ENCODE measurements at places on chromosomes 13 and 19.

DNA sequence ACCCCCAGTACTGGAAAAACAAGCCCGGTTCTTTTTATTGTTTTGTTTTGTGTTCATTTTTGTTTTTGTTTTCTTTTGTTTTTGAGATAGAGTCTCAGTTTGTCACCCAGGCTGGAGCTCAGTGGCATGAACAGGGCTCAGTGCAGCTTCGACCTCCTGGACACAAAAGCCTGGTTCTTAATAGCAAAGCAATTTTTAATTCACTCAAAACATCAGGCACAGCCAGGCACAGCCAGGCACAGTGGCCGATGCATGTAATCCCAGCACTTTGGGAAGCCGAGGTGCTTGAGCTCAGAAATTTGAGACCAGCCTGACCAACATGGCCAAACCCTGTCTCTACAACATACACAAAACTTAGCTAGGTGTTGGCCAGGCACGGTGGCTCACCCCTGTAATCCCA lies 30.7 kb downstream of the INSR start:
- peaks cover 31% of the 10 kb centered on the region for H3K4me1 ChIP-seq
- no peak for DNase-seq
- H3K4me3 ChIP-seq = no peak overlapping the region
- peaks cover 12% of the 10 kb centered on the region for H3K36me3 ChIP-seq
- no peaks in the 10 kb centered on the region for H3K27me3 ChIP-seq

GRCh38 chr19:58406818-58407657 lies 1.4 kb upstream of the ZNF584 start:
- peaks cover 17% of the 10 kb centered on the region for H3K4me1 ChIP-seq
- H3K27ac ChIP-seq = no peak overlapping the region
- H3K4me3 ChIP-seq = peak overlapping the region; percentile 90
- H3K36me3 ChIP-seq = no peaks in the 10 kb centered on the region

- no peak for DNase-seq
- H3K27me3 ChIP-seq = no peaks in the 10 kb centered on the region
- no peaks in the 10 kb centered on the region for H3K36me3 ChIP-seq
- no peak overlapping the region for H3K4me3 ChIP-seq
- H3K27ac ChIP-seq = no peak overlapping the region
These were observed 354.6 kb downstream of the DNAJC15 start for GRCh38 chr13:43377973-43378372.

DNA sequence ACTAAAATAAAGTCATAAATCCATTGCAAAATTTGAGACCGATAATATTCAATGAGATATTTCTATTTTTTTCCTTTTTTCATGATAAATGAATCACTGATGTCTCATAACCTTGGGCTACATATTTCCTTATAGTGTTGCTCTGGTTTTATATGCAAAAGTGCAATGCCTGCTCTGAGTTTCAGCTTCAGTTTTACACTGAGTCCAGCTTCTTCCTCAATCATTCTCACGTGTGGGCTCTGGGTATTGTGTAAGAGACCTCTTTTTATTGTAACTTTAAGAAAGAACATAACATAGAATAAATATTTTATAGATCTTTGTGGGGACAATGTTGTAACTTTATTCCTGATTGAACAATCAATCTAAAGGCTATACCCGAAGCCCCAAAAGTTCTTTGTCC lies 280.2 kb upstream of the EDNRB start:
- DNase-seq = no peak
- no peak overlapping the region for H3K27ac ChIP-seq
- H3K36me3 ChIP-seq = no peaks in the 10 kb centered on the region
- no peaks in the 10 kb centered on the region for H3K27me3 ChIP-seq

GRCh38 chr19:47124937-47125668 lies 5.5 kb upstream of the SAE1 start:
- H3K36me3 ChIP-seq = no peaks in the 10 kb centered on the region
- DNase-seq = no peak
- no peak overlapping the region for H3K27ac ChIP-seq
- no peaks in the 10 kb centered on the region for H3K4me1 ChIP-seq
- H3K27me3 ChIP-seq = no peaks in the 10 kb centered on the region
- no peak overlapping the region for H3K4me3 ChIP-seq

- DNase-seq = no peak
- no peaks in the 10 kb centered on the region for H3K27me3 ChIP-seq
- H3K4me3 ChIP-seq = no peak overlapping the region
- H3K36me3 ChIP-seq = no peaks in the 10 kb centered on the region
- H3K4me1 ChIP-seq = peaks cover 65% of the 10 kb centered on the region
- peak overlapping the region; percentile 70 for H3K27ac ChIP-seq
These were observed 8.6 kb downstream of the KDM4B start for GRCh38 chr19:4977299-4978174.

- H3K4me1 ChIP-seq = no peaks in the 10 kb centered on the region
- no peaks in the 10 kb centered on the region for H3K27me3 ChIP-seq
- H3K27ac ChIP-seq = no peak overlapping the region
- no peak for DNase-seq
- H3K4me3 ChIP-seq = no peak overlapping the region
These were observed 24.7 kb downstream of the KEAP1 start for GRCh38 chr19:10478476-10478875.

DNA sequence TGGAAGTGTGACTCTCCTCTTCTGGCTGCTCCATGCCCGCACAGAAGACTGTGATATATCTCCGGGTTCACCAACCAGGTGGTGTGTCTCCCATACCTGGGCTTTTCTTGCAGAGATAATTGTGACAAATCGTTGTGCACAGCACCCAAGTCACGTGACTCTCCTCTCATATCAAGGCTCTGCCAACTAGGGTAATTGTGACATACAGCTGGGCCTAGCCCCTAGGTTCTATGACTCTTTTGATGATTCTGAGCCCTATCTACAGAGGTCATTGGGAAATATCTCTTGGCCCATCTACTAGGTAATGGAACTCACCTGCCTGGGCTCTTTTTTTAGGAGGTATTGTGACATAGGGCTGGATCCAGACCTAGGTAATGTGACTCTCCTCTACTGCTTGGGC lies 89.8 kb downstream of the ZNF429 start:
- DNase-seq = no peak
- H3K4me3 ChIP-seq = no peak overlapping the region
- H3K36me3 ChIP-seq = no peaks in the 10 kb centered on the region

DNA sequence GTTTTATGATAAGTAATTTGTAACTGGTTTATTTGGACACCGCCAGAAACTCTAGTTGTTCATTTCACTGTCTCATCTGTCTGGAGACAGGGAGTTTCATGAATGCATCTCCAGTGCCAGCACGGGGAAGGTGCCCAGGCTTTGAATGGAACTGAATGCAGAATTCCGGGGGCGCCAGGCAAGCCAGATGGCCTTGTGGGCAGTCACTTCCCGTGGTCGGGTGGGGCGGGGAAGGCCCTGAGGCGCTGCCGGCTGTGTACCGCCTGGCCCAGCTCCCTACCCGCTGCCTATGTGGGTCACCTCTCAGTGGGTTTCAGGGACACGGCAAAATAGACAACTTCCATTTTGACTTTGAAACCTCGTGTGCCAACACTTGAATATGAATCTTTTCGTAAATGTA lies 28.8 kb upstream of the MCF2L start:
- no peak overlapping the region for H3K4me3 ChIP-seq
- DNase-seq = peak; percentile 39
- no peaks in the 10 kb centered on the region for H3K36me3 ChIP-seq
- H3K27ac ChIP-seq = no peak overlapping the region

GRCh38 chr19:11019262-11019661 lies 58.4 kb downstream of the SMARCA4 start:
- H3K4me1 ChIP-seq = no peaks in the 10 kb centered on the region
- no peak overlapping the region for H3K27ac ChIP-seq
- H3K36me3 ChIP-seq = peaks cover 56% of the 10 kb centered on the region
- no peak for DNase-seq

GRCh38 chr19:56319991-56320390 lies 5.4 kb upstream of the ZSCAN5A start:
- no peak for DNase-seq
- no peak overlapping the region for H3K4me3 ChIP-seq
- H3K27ac ChIP-seq = no peak overlapping the region
- H3K36me3 ChIP-seq = no peaks in the 10 kb centered on the region
